Progenitor cell of endocrine pancreas (in vitro differentiated cells): ENCODE measurements at places on chromosomes 7 and 10.

- DNase-seq, result no peak
Observed at GRCh38 chr10:75390178-75390577, 11.4 kb downstream of the ZNF503 start.

- peak; percentile 9 for DNase-seq
Observed at GRCh38 chr10:110007161-110007700, 553 bp upstream of the ADD3 start.

DNA sequence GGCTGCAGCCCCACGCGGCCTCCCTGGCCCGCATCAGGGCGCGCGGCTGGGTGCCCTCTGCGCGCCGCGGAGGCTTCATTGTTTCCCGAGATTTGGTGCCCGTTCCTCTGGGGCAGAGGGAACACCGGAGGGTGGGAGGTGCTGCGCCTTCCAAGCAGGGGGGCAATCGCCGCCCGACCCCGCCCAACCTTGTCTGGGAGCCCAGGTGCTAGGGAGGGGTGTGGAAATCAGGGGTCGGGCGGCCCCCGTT, 1.0 kb upstream of the NRP1 start:
- peak; percentile 18 for DNase-seq

- DNase-seq, result no peak
Observed at GRCh38 chr10:111725050-111725449, 458.5 kb downstream of the GPAM start.

- DNase-seq, result no peak
Observed at GRCh38 chr7:80127412-80128160, 7.0 kb upstream of the GNAI1 start.

GRCh38 chr10:116521424-116522290, 24.1 kb upstream of the PNLIP start:
- peak; percentile 30 for DNase-seq

DNA sequence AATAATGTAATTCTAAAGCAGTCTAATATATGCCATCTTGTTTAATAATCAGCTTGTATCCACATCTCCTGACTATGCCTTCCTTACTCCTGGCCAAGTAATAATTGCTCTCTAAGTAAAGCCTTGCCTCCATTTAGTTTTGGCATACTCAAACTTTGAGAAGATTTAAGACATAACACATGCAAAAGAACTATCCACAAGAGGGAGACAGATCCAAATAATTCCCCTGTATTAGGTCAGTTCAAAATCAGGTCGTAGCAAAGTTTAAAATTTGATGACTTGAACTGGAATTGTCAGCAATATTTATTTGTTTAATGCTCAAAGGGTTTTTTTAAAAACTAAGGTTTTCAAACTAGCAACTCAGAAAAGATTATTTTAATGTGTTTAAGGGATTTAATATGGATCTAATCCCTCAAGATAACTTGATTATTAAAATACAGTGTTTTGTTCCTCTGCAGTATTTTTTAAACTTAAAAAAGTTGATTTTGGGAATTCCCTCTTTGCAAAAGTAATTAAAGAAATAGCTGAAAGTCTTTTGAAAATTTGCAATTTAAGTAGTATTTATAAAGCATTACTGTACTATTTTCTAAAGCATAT, 95.3 kb downstream of the HDAC9 start:
- no peak for DNase-seq

- DNase-seq, result no peak
Observed at GRCh38 chr7:75010036-75010435, 45.5 kb downstream of the CASTOR2 start.

DNA sequence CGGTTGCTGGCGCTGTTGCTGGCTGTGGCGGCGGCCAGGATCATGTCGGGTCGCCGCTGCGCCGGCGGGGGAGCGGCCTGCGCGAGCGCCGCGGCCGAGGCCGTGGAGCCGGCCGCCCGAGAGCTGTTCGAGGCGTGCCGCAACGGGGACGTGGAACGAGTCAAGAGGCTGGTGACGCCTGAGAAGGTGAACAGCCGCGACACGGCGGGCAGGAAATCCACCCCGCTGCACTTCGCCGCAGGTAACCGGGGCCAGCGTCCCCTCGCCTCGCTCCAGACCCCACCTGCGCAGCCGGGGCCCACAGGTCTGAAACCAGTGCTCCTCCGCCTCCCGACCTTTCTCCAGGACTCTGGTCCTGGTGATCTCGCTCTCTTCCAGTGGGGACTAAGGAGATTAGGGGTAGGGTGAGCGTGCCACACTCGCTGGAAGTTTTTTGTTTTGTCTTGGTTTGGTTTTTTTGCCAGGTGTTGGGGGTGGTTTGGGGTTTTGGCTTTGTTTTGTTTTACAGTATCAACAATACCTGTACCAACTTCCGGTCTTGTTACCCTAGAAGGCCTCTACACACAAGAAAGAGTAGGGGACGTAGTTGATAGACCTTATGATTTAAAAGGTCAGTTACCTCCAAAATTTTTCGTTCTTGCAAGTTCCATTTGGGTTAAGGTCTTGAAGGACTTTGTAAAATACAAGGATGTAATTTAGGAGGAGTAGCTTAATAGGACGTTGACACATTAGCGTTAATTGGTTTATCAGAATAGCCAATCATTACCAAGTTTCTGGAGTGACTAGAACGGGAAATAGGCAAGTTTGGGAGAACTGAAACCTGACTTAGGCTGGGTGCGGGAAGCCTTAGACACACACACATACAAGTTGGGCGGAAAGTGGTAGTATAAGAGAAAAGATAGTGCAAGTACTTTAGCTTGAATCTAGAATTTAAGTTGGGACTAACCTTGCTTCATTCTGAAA, 704 bp downstream of the TNKS2 start:
- peak; percentile 15 for DNase-seq
